ENCODE measurements at places on chromosomes 12 and 14.

- H3K36me3 ChIP-seq: no peaks in the 10 kb centered on the region
- H3K27me3 ChIP-seq: no peaks in the 10 kb centered on the region
- no peaks in the 10 kb centered on the region for H3K4me1 ChIP-seq
- no peak overlapping the region for H3K4me3 ChIP-seq
- no peak overlapping the region for H3K27ac ChIP-seq
- DNase-seq: no peak
Observed at GRCh38 chr14:74634481-74634880, 22.4 kb upstream of the LTBP2 start.

DNA sequence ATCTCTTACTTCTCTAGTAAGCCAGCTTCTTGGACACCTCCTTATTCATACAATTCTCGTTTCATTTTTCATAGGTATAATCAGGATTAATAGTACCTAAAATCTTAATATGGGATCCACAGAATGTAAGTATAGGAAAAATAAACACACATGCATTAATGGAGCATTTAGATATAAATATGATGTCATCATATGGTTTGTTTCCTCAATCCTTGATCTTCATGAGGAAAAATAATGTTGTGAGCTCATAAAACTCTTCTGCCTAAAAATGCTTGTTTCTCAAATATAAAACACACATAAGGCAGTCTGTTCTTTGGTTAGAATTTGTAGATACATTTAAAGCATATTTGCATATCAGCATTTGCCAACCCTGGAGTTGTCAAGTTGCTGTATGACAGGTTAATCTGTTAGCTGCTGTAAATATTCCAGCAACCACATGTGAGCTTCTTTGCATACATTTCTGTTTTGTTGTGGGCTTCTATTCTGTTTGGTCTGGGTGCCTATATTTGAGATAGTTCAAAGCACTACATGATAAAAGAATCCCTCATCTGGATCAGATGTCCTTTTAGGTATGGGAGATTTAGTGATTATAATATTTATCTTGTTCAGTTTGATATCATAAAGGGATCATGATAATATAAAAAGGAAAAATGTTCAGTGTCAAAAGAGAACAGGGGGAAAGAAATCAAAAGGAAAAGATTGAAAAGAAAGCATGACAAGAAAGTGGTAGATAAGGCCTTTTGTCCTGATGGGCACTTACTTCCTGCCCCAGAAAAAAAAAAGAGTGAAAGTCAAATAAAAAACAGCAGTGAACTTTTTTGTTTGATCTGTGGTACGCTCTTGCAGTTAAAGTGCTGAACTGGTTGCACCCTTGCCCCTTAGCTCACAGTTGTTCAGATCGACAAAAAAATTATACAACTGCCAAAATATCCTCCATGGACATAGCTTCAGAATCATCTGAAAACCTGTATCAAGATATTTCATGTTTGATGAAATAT, 68.6 kb downstream of the ACSS3 start:
- no peak for DNase-seq
- H3K27ac ChIP-seq: no peak overlapping the region
- H3K4me3 ChIP-seq: no peak overlapping the region
- H3K27me3 ChIP-seq: no peaks in the 10 kb centered on the region
- H3K4me1 ChIP-seq: no peaks in the 10 kb centered on the region

- no peak overlapping the region for H3K27ac ChIP-seq
- H3K27me3 ChIP-seq: no peaks in the 10 kb centered on the region
- no peak overlapping the region for H3K4me3 ChIP-seq
- no peaks in the 10 kb centered on the region for H3K4me1 ChIP-seq
- no peak for DNase-seq
Observed at GRCh38 chr12:23005387-23005786, 380.4 kb downstream of the ETNK1 start.

DNA sequence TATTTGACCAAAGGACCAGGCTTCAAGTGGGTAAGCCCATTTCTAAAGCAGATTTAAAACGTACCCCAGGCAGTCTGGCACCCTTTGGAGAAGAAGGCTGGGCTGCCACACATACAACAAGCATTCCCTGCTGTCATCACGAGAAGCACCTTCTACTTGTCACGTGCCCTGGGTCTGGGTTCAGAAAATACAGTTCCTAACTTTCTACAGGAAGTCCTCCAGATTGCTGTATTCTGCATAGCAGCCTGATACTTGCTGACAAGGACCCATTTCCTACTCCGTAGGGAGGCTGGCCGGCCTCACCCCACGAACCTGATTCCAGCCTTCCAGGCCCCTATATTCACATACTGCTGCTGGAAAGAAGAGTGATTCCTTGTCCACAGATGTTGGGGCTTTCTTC, 7.4 kb downstream of the CLMN start:
- no peak for DNase-seq
- peaks cover 10% of the 10 kb centered on the region for H3K4me1 ChIP-seq
- no peaks in the 10 kb centered on the region for H3K36me3 ChIP-seq
- H3K27ac ChIP-seq: no peak overlapping the region

DNA sequence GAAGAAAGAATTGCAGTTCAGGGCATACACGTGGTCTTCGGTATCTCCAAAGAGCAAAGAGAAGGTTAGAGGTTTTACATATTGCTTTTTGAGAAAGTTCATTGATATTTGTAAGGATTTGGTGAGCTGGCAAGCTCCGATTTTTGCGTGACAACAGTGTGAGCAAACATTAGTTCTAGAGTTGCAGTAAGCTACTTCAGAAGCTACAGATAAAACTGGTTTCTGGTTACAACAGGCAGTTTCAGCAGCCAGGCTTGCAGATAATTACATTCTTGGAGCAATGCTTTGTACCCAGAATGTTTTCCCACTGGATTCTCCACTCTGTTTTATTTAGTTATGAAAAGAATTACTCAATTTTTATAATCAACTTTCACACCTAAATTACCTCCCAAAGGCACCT, 28.2 kb downstream of the KLRK1 start:
- H3K36me3 ChIP-seq: peaks cover 52% of the 10 kb centered on the region
- peak overlapping the region; percentile 58 for H3K27ac ChIP-seq
- H3K27me3 ChIP-seq: no peaks in the 10 kb centered on the region

DNA sequence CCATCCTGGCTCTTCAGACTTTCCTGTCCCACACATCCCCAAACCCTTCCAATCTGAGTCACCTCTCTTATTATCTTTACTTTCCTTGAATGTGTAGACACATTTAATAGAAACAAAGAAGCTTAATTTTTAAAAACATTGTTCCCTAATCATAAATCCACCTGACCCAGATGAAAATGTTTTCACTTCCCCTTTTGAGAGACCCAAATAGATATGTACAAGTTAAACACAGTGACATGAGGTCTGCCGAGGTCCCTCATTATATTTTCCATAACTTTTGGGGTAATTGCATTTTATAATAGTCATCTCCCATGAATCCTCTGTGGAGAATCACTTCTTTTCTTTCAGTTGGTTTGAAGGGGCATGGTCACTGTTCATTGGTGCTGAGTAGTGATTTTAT, 191.1 kb downstream of the GRIN2B start:
- H3K27ac ChIP-seq: no peak overlapping the region
- no peaks in the 10 kb centered on the region for H3K36me3 ChIP-seq
- H3K4me1 ChIP-seq: no peaks in the 10 kb centered on the region
- H3K27me3 ChIP-seq: peaks cover 2% of the 10 kb centered on the region
- DNase-seq: no peak
- H3K4me3 ChIP-seq: no peak overlapping the region

DNA sequence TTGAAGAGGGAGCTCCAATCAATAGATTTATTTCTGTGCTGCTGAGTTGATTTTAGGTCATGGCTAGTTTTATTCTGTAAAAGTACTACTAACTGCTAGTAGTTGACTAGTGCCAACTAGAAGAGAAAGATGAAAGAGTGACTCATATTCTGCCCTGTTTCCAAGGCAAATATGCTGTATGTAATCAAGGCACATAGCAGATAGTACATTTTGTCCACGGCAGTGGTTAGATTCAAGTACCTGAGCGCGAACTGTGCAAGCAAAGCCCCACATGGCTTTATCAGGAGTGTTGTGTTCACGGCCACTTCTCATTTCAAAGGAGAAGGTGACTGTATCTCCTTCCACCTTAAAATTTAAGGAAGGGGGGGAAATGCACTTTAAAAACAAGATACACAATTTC, 126.8 kb downstream of the TRAFD1 start:
- no peaks in the 10 kb centered on the region for H3K4me1 ChIP-seq
- no peak overlapping the region for H3K27ac ChIP-seq
- peaks cover 7% of the 10 kb centered on the region for H3K36me3 ChIP-seq
- no peaks in the 10 kb centered on the region for H3K27me3 ChIP-seq
- H3K4me3 ChIP-seq: no peak overlapping the region
- no peak for DNase-seq

DNA sequence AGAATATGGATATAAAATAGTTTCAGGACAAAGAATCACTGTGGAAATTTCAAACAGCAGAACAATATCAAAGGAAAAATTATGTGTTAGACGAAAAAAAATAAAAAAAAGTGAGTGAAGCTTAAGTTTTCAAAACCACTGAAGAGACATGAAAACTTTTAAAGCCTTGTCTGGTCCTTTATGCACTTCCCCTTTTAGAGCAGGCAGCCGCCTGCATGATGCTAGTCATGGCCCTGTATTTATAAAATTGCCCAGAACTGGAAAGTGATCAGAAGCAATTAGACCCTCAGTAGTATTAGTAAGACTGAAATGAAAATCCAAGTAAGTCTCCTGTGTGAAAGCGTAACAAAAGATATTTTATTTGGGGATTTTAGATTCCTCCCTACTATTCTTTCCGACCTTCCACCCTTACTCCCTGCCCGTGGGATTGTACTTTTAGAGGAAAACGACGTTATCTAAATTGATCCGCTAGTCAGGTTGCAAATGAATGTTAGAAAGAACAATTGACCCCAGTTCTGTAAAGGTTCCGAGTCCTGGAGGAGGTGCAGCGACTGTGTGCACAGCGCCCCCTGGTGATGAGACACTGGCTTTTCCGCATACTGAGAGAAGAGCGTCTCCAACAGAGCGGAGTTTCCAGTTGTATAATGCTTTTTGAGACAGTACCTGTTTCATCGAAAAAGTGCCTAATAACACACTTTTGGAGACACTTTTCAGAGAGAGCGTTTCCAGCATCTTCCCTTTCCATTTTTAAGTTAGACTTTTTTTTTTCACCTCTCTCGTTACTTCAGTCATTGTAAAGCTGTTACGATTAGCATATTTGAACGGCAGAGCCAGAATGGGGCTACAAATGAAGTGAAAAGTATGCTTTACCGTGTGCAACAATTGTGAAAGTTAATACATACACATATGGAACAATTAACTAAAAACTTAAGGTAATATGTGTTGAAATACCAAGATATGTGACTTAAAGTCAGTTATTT, 12.4 kb downstream of the MGST1 start:
- H3K4me1 ChIP-seq: no peaks in the 10 kb centered on the region
- no peaks in the 10 kb centered on the region for H3K36me3 ChIP-seq
- H3K27ac ChIP-seq: no peak overlapping the region
- H3K4me3 ChIP-seq: no peak overlapping the region

DNA sequence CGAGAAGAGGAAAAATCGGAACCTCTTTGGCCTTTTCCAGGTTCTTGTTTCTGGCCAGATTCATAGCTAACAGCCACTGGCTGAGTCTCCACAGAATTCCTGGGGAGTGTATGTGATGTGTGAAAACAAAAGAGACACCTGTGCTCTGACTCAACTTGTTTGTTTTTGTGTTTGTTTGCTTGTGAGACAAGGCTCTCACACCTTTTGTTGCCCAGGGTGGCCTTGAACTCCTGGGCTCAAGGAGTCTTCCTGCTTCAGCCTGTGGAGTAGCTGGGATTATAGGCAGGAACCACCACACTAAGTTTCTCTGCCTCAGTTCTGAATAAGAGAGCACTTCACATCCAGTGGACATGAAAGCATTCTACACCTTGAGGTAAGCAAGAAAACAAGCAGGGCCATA, 22.7 kb downstream of the MFAP5 start:
- no peak overlapping the region for H3K4me3 ChIP-seq
- H3K4me1 ChIP-seq: peaks cover 14% of the 10 kb centered on the region
- no peak for DNase-seq

DNA sequence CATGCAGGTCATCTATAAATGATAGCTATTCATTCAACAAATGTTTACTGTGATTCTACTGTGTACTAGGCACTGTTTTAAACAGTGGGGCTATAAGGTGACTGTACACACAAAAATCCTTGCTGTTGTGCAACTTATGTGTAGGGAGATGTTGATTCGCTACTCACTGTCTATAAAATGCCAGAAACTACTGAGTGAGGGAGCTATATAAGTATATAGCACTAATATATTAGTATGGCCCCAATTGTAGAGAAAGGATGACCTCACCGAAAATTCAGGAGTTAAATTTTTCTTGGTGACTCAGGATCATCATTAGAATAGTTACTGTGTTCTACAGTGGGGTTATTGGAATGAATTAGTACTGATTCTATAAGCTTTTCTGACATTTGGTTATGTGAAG, 117.4 kb downstream of the TGFB3 start:
- H3K27ac ChIP-seq: no peak overlapping the region
- H3K4me3 ChIP-seq: no peak overlapping the region
- H3K36me3 ChIP-seq: peaks cover 8% of the 10 kb centered on the region
- no peaks in the 10 kb centered on the region for H3K27me3 ChIP-seq

DNA sequence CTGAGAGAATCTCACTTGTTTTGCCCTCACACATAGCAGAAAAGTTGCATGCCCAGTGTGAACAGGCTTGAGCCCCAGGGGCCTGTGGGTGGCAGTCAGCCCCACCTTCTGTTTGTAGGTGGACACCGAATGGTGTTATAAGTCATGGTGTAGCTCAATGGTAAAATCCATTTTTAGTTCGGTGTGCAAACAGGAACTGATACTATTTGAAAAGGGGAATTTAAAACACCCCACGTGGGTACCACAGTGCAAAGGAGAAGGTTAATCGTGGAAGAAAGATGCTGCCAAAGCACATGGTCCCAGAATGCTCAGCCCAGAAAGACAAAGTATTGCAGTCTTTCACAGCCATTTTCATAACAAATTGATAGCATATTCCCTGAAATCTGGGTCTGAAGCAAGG, 71.8 kb upstream of the GZMB start:
- H3K27ac ChIP-seq: no peak overlapping the region
- no peak for DNase-seq
- H3K27me3 ChIP-seq: peaks cover 2% of the 10 kb centered on the region
- no peaks in the 10 kb centered on the region for H3K36me3 ChIP-seq

DNA sequence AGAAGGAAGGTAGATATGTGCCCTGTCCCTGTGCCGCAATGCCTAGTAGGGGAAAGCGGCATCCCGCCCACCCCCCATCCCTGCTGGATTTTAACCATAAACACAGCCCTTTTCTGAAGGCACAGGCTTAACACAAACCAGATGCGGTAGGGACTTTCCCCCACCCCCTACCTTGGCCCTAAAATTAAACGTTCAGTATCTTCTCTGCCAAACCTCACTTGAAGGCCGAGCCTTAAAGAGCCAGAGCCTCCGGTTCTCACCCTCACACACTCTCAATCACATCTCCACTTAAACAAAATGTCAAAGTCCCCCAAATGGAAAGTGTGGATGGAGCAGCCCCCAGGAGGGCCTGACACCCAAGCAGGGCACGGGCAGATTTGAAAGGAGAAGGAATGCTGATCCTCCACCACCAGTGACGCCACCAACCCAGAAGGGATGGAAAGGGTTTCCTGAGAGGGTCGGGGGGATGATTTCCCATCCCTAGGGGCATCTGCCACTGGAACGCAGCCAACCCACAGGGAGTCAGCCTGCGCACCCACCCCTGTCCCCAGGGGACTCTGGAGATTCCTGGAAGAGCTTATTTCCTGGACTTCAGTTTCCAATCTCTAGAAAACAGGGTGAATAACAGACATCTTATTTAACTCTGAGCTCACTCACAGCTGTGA, 26.4 kb downstream of the ACTN1 start:
- no peak for DNase-seq
- H3K36me3 ChIP-seq: peaks cover 14% of the 10 kb centered on the region
- no peaks in the 10 kb centered on the region for H3K27me3 ChIP-seq
- peak overlapping the region; percentile 92 for H3K27ac ChIP-seq
- H3K4me1 ChIP-seq: peaks cover 94% of the 10 kb centered on the region
- peak overlapping the region; percentile 57 for H3K4me3 ChIP-seq

Data from activated naive CD8-positive, alpha-beta T cell treated with anti-CD3 and anti-CD28 coated beads, Interleukin-2, amount 50 U/mL, for 24 hours (primary cell).